Esophagus squamous epithelium (tissue), 5 donors: ENCODE measurements at places on chromosomes 1 and 21.

DNA sequence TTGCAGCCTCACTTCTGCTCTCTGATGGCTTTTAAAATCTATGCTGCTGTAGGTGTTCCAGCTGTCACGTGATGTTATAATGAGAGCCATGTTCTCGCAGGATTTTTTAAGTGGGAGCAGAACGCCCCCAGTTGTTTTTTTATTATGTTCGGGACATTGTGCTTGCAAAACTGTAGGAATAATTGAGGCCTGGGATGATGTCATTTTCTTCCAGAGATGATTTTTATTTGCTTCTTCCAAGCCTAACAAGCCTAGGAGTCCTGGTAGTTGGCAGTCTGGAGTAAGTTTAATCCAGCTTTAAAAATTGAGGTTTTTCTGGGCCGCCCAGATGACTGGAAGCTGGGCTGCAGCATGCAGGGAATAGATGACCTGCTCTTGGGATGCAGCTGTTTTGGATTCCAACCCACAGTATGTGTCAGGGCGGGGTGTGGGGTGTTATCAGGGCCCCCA is 34.6 kb upstream of the CHIT1 start:
- DNase-seq, result no peak

GRCh38 chr21:43903451-43904091 is 38.5 kb downstream of the AGPAT3 start:
- no peak for DNase-seq

- DNase-seq, result no peak
These were observed 229.7 kb upstream of the IRF2BP2 start for GRCh38 chr1:234839663-234840062.

- no peak for DNase-seq
These were observed 326.7 kb upstream of the CAMK1G start for GRCh38 chr1:209256766-209257350.

DNA sequence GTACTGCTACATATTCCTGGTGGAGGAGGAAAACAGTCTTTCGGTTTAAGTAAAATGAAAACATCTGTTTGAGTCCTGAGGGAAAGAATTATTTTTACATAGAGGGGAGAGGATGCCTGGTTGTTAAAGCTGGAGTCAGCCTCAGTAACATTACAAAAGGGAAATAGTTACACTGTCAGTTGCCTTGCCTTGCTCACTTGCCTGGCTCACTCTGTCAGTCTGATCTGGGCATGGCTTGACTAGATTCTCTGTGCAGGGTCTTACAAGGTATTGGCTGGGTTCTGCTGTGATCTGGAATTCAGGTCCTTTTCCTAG is 8.4 kb upstream of the UBE2U start:
- DNase-seq, result no peak

- no peak for DNase-seq
These were observed 245.3 kb downstream of the SLC45A1 start for GRCh38 chr1:8562881-8563865.

- no peak for DNase-seq
These were observed 58.9 kb upstream of the CTTNBP2NL start for GRCh38 chr1:112337028-112337531.

DNA sequence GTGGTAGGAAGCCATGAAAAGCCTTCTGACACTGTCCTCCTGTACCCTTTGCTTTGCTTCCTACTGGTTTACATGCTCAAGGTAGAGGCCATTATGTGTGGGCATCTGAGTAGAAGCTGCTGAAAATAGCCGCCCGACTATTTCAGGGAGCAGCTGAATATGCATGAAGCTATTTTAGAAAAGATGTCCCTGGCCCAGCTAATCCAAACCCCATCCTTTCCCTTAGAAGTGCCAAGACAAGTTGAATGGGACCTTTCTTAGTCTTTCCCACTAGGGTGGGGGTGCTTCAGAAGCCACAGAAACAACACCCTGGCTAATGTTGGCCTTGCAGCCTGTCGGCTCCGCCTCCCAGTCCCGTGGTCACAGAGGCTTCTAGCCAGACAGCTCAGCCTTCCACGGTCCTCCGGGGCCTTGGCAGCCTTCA is 205.1 kb upstream of the EDN2 start:
- DNase-seq, result no peak

DNA sequence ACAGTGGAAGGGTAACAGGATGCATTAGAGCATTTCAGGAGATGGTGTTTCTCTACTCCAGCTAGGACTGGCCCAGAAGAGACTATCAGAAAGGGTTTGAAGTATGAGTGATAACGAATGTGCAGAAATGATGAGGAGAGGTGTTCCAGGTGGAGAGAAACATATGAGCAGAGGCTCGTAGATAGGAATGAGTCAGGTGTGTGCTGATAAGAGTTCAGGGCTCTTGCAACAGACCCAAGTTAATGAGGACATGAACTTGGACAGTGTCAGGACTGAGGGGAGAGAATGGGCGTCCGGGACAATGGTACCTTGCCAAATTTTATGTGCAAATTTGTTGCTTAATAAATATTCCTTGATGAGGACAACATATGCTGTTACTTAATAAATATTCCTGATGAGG is 183.9 kb upstream of the NFIA start:
- DNase-seq, result no peak

DNA sequence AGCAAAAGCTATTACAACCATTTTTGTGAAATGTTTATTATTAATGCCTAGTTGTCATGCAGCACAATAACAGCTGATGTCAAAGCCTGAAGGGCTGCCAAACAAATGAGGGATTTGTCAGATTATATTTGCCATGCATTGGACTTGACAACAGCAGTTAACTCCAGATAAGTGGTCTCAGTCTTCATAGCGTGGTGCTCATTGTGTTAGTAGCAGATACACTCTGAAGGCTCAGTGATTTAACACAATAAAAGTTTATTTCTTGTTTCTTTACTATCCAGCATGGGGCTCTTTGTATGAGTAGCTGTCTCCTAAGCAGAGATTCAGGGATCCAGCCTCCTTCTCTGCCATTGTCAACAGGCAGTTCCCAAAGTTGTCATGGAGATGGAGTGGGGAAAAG is 76.0 kb upstream of the PTGFRN start:
- DNase-seq, result no peak

GRCh38 chr1:153946622-153947241 is at the start of gene DENND4B:
Gene DENND4B (minus strand): TSS chr1:153946718. CDS start chr1:153944374, 2,344 bp downstream.
- no peak for DNase-seq

GRCh38 chr1:221696027-221696426 is 45.9 kb downstream of the DUSP10 start:
- DNase-seq, result no peak

DNA sequence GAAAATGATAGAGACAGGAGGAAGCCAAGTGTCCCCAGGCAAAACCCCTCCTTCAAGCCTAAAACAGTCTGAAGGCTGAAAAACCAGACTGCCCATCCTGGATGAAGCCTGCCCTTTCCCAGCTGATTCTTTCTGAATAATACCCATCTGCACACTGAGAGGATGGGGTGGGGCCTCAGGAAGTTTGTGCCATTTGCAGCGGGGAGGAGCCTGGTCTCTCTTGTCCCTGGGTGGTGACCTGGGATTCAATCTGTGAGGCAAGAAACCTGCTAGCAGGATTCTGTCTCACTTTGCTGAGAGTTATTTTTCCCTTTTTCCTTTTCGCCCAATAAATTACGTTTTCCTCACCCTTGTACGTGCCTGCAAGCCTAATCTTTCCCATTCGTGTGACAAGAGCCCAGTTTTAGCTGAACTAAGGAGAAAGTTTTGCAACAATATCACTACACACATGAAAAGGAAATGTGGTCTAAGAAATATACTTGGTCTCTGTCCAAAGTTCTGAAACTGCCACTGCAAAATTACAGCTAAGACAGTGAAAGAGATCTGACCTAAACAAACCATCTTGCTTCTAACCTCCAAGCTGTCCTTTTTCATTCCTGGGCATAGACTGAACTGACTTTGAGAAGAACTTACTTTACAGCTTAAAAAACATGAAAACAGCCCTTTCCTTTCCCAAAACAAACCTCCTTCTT is 105.0 kb downstream of the COP1 start:
- no peak for DNase-seq

- DNase-seq, result no peak
These were observed 53.6 kb downstream of the FBXO42 start for GRCh38 chr1:16298653-16299052.
